Spleen (tissue), 13 donors: ENCODE measurements at places on chromosomes 6 and 20.

- DNase-seq: no peak
- H3K27ac ChIP-seq: peak overlapping the region; percentile 54
- H3K27me3 ChIP-seq: peaks cover 3% of the 10 kb centered on the region
- H3K36me3 ChIP-seq: no peaks in the 10 kb centered on the region
- peaks cover 29% of the 10 kb centered on the region for H3K4me1 ChIP-seq
Observed at GRCh38 chr6:6386010-6386409, 65.5 kb upstream of the F13A1 start.

GRCh38 chr6:71524201-71524600 is 235.6 kb downstream of the OGFRL1 start:
- no peaks in the 10 kb centered on the region for H3K4me1 ChIP-seq
- H3K27me3 ChIP-seq: no peaks in the 10 kb centered on the region
- H3K4me3 ChIP-seq: no peak overlapping the region
- no peak for DNase-seq
- H3K27ac ChIP-seq: no peak overlapping the region
- H3K36me3 ChIP-seq: no peaks in the 10 kb centered on the region

DNA sequence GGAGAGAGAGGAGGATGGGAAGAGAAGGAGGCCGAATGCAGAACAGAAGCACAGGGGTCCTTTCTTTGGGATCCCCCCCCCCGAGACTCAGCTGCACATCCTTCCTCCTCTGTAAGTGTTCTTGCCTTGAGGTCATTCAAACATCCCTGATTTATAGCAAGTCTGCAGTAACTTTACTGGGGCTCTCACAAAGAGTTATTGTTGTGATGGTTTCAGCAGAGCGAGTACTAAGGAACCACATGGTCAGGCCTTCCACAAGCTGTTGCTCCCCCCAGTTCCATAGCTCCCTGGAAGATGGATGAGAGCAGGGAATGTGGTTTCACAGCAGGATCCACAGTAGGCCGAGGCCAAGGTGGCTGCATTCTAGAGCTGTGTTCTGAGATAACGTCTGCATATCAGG is 351.4 kb upstream of the CDH4 start:
- no peaks in the 10 kb centered on the region for H3K36me3 ChIP-seq
- H3K4me1 ChIP-seq: no peaks in the 10 kb centered on the region
- no peak overlapping the region for H3K27ac ChIP-seq

GRCh38 chr6:155962276-155962675 is 506.6 kb upstream of the NOX3 start:
- DNase-seq: no peak
- H3K4me1 ChIP-seq: no peaks in the 10 kb centered on the region
- H3K36me3 ChIP-seq: no peaks in the 10 kb centered on the region
- no peak overlapping the region for H3K27ac ChIP-seq
